ENCODE measurements at places on chromosomes 5 and 9.

DNA sequence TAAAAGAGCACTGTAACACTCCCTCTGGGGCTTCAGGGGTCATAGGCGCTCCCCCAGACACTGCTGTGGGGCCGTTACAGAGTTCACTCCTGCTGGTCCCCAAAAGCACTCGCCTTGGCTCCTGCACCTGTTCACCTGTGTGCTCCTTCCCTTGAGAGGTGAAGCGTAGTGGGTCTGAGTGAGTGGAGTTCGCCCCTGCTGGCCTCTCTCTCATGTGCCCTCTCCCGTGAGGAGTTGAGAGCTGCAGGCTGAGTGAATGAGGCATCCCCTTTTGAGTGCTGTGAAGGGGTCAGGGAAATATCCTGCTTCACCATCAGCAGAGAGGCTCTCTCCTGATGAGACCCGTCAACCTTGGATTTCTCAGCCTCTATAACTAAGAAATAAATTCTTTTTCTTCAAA is 134.6 kb upstream of the TUT7 start:
- DNase-seq, result no peak

- DNase-seq, result no peak
These were observed 7.0 kb downstream of the C9orf85 start for GRCh38 chr9:71918419-71918818.

- no peak for DNase-seq
These were observed 55.0 kb upstream of the C9orf72 start for GRCh38 chr9:27628311-27628710.

- no peak for DNase-seq
These were observed 13.9 kb upstream of the FNIP1 start for GRCh38 chr5:131810510-131811249.

DNA sequence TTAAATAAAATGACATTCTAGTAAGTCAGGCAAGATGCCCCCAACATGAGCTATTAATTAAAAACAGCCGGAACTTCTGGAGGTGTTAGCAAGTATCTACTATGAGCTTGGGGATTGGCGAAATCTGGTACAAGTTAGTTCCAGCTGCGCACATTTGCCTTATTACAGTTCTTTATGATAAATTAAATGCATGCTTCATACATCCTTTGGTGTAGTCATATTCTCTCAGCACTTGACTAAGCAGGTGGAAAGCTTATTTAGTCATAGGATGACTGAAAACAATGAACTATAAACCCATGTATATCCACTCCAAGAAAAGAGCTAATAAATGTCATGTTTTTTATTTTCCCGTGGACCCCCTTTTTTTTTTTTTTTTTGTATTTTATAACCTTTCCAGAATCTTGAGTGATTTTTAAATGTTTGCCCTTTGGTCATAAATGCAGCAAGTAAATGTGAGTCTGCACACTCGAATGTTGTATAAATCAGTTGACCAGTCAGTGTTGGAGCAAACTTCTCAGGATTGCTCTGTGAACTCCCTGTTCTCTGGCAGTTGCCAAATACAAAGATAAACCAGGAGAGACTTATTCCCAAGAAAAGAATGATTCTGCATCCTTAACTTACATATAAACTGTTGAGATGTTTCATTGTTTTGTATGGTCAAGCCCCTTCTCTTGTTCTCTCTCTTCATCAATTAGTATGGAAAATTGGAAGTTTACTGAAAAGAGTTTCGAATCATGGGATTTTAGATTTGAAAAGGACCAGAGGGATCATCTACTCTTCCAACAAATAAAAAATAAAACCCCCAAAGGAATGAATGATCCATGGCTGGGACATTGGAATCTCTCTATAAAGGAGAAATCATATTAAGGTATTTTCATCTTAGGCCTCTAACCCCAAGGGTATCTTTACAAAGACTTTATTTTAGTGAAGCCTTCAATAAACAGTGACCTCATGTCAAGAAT is 38.3 kb downstream of the PIK3R1 start:
- no peak for DNase-seq

GRCh38 chr5:142322747-142323479 is 1.9 kb downstream of the SPRY4 start:
- DNase-seq, result no peak

- DNase-seq, result no peak
These were observed 11.7 kb downstream of the PPP6C start for GRCh38 chr9:125177888-125178287.

DNA sequence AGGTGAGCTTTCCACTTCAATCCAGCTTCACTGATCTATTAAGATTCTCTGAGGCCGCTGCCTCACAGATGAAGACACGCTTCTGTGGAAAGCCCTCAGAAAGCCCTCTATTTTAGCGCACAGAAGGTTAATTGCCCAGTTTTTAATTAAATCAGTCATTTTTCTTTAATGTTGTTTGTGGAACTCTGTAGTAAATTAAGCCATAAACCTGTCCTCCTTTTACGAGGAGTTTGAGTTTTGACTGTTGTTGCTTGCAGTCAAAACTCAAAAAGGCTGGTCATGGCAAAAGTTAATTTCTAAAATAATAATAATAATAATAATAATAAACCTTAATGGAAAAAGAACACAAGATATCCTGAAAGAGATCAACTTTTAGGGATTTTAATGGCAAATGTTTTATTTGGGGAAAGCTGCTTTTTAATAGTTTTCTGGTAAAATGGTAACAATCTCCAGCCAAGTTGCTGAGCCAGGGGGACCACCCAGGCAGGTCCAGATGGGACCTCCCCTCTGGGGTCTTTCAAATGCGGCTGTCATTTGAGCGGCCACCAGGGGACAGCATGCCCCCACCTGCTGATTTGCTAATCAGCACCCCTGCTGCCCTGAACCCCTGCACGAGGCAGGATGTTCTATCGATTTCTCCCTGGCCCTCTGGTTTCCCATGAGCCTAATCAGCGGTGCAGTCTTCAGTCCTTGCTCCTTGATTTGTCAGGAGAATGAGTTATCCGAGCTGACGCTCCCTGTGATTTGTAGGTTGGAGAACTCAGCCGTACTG is 247.2 kb downstream of the FSTL4 start:
- no peak for DNase-seq

DNA sequence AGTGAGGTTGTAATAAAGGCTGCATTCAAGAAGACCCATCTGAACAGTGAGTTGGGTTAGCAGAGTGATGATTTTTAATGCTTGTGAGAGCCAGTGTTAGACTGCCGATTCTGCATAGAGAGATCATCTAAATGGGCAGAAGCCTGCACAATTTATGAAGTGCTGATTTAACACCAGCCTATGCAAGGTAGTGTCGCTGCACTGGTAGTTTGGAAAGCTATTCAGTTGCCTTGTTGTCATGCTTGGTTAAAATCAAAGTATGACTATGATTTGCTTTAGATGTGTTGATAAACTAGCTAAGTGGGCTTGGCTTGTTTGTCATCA is 379 bp upstream of the LRRTM2 start:
- DNase-seq, result no peak

- peak; percentile 90 for DNase-seq
These were observed 49.0 kb upstream of the TNPO1 start for GRCh38 chr5:72767289-72768010.

- DNase-seq, result no peak
These were observed 481.7 kb upstream of the PAPPA start for GRCh38 chr9:115671963-115672305.

DNA sequence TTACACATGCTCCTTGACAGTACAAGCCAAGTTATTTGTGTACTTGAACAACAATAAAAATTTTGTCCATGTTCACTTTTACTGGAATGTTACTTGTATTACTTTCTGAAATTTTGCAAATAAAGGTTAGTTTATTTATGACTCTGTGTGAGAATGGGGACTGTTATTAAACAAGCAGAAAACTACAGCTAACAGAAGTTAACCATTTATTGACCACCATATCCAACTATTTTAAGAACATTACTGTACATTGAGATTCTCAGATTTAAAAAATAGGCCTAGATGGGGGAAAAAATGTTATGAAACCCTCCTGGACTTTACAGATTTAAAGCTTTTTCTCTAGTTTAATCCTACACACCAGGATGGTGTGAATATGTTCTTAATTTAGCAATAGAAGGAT is 1.8 kb downstream of the SLC25A51 start:
- no peak for DNase-seq

- DNase-seq, result no peak
These were observed 26.8 kb downstream of the LURAP1L start for GRCh38 chr9:12801663-12802062.

DNA sequence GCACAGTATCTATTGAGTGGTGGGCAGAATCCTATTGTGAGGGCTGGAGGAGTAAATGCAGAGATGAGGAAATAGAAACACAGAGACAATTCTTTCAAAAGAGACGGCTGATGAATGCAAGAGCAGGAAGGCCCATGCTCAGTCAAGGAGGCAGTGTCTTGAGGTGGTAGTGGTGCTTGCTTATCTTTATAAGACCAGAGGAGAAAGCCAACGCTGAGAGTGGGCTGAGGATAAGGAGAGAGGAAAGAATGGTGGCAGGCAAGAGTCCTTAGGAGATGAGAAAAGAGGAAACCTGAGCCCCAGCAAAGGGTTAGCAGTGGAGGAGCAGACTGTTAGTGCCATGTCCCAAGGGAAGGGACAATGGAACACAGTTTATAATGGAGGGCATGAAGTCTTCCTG is 86.0 kb downstream of the SNCAIP start:
- DNase-seq, result no peak
